OCI-LY7 (cell line): ENCODE measurements at places on chromosomes 1 and 21. TPM values are rescaled to one million over a fixed set of nuclear protein-coding genes. Genes with fewer than 3 reads are reported as not detected.

CD101 gene
- not detected in 2 replicates for total RNA-seq

L1TD1 gene
- total RNA-seq, result not detected in 2 replicates

C1orf94 gene
- total RNA-seq, result not detected in 2 replicates

ITLN2 gene
- total RNA-seq, result not detected in 2 replicates

PLA2G4A gene
- not detected in 2 replicates for total RNA-seq

RNF186 gene
- total RNA-seq, result not detected in 2 replicates

ARTN gene
- total RNA-seq, result 1.2 and 1.8 TPM in 2 replicates

RAP1GAP gene
- not detected in 2 replicates for total RNA-seq

FAM110D gene
- 0.11 TPM in 1 of 2 replicates, not detected in the other for total RNA-seq

RNU1-3 gene
- 1,721 and 1,968 TPM in 2 replicates for total RNA-seq

SELE gene
- not detected in 2 replicates for total RNA-seq

EFNA1 gene
- total RNA-seq, result not detected in 2 replicates

RGS4 gene
- total RNA-seq, result not detected in 2 replicates

PRELP gene
- not detected in 2 replicates for total RNA-seq

DNA sequence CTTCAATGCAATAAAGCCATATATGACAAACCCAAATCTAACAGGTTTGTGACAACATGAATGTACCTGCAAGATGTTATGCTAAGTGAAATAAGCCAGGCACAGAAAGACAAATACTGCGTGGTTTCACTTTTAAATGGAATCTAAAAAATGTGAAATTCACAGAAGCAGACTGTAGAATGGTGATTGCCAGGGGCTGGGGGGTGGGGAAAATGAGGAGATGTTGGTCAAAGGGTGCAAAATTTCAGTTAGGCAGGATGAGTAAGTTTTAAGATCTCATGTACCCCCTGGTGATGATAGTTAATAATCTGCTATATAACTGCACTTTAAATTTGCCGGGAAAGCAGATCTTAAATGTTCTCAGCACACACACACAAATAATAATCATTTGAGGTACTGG, 160.5 kb downstream of the PTBP2 start:
- no peak for DNase-seq

GRCh38 chr1:70360321-70360720, 5.8 kb upstream of the ANKRD13C start:
- no peak for DNase-seq

GRCh38 chr1:217614200-217614712, 16.6 kb downstream of the GPATCH2 start:
- DNase-seq, result no peak

DNA sequence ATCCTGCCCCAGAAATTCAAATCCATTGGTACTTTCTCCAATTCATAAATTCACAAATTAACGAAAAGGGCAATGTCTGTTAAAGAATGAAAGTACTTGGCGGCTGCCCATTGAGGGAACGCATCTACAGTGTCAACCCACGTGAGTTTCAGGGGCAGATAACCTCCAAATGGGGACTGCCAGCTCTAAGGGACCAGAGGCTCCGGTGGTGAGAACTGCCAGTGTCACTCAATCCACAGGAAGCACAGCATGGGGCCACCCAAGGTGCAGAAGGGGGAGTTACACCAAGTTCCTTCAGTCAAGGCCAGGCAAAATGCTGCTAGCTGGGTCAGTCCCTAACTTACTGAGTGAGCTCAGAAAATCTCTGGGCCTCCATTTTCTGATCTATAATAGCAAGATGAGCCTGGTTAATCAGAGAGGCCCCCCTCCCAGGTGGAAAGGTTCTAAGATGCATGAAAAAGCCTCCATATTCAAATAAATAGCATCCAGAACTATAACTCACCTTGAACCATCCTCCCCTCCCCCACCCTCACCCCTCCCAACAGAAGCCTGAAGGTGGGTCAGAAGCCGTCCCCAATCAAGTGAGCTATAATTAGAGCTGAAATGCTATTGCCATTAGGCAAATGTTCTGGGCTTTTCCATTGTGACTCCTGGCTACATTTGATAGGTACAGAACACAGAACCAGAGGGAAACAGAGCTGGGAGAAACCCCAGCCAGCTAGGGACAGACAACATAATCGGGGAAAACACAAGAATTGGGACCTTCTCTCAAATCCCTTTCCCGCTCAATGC, 41.7 kb downstream of the LRP8 start:
- DNase-seq, result no peak

DNA sequence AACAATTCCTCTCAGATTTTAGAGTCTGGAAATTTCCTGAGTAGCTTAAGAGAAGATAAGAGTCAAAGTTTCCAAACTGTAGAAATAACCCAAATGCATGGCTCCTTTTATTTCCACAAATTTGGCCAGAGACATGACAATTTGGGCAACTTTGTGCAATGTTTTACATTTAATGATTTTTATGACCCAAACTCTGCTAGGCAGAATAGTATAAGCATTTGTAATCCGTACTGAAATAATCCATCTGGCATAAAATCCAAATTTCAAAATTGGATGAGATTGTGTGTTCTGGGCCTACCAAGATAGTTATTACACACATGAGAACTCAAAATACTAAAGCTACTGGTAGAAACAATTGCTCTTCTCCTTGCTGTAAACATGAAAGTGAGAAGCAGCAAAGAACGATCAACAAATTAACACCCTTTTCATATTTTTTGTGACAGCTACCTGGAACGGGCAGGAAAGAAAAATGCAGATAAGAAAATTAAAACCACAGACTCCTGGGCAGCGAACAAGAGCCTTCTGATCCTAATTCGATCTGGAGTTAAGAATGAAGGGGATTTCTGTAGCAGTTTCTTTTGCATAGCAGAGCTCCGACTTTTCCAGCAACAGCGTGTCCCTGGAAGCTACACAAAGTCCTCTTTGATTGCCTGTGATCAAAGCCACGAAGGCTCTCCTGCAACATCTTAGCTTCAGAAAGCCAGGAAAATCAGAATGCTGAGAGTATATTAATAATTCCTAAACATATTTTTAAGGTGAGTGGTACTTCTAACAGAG, 191.2 kb downstream of the GRIK1 start:
- no peak for DNase-seq

- no peak for DNase-seq
Observed at GRCh38 chr1:162629651-162630050, 2.6 kb upstream of the DDR2 start.

DNA sequence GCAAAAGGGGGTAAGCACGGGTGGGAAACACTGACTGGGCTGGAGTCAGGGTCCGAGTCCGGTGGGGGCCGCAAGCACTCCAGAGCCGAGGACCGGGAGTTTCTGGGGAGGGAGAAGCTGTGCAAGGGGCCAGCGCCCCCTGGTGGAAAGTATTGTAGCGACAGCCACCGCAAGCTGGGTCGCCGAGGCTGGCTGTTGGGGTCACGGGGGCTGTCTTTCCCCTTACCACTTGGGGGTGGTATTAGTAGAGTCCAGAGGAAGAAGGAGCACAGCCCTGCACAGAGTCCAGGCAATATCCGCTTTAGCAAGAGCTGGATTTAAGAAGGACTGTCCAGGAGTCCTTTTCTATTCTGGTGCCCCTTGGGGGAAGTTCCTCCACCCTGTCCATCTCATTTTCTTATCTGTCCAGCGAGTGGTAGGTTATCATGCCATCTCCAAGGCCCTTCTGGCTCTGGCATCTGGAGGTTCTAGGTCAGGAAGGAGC, 17.9 kb upstream of the ETV3 start:
- DNase-seq, result peak; percentile 76

GRCh38 chr1:47491341-47491753, 53.5 kb downstream of the FOXD2 start:
- DNase-seq, result no peak

GRCh38 chr21:16932314-16932713, 580.5 kb upstream of the CXADR start:
- no peak for DNase-seq

GRCh38 chr21:14836950-14837349, 227.8 kb downstream of the NRIP1 start:
- DNase-seq, result no peak

DNA sequence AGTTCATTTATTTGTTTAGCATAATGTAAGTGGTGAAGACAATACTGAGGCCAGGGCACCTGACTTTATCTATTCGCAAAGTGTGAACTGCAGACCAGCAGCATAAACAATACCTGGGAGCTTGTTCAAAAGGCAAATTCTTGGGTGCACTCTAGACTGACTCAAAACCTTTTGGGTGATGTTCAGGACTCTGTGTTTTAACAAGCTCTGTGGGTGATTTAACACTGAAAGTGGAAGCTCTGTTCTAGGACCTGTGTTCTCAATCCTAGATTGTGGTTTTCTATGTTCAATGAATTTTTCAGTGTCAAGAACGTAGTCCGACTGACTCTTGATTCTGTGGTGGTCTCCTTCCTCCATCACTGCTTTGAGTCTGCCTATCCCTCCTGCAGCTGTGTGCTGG, 71.9 kb downstream of the GPR88 start:
- DNase-seq, result no peak

GRCh38 chr1:3731583-3732433, 20.4 kb upstream of the CCDC27 start:
- DNase-seq, result no peak

GRCh38 chr1:243939167-243939848, 89.3 kb upstream of the AKT3 start:
- no peak for DNase-seq

DNA sequence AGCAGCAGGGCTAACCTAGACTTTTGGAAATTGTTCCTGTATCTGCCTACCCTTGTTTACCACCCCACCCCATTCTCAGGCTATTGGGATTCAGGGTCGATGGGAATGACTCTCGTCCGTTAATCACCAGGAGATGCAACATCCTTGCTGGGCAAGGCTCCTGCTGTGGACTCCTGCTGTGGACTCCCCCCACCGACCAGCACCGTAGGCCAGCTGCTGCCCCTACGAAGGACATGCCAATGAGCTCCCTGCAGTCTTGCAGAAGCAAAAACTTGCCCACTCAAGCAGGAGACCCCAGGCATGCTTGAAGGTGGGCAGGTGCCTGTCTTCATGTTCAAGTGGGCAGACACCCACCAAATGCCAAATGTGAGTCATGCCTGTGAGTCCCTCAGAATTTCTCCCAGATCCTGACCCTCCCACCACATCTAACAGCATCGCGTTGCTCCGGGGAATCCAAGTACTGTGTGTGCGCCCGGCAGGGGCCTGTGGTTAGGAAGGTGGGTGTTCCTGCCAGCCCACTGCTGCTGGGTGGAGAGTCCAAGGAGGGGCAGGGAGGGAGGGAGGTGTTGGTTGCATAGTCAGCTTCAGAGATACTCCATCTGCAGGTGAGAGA, 41.7 kb upstream of the SOX13 start:
- no peak for DNase-seq

GRCh38 chr1:12528021-12528852, 89.8 kb downstream of the DHRS3 start:
- DNase-seq, result no peak

DNA sequence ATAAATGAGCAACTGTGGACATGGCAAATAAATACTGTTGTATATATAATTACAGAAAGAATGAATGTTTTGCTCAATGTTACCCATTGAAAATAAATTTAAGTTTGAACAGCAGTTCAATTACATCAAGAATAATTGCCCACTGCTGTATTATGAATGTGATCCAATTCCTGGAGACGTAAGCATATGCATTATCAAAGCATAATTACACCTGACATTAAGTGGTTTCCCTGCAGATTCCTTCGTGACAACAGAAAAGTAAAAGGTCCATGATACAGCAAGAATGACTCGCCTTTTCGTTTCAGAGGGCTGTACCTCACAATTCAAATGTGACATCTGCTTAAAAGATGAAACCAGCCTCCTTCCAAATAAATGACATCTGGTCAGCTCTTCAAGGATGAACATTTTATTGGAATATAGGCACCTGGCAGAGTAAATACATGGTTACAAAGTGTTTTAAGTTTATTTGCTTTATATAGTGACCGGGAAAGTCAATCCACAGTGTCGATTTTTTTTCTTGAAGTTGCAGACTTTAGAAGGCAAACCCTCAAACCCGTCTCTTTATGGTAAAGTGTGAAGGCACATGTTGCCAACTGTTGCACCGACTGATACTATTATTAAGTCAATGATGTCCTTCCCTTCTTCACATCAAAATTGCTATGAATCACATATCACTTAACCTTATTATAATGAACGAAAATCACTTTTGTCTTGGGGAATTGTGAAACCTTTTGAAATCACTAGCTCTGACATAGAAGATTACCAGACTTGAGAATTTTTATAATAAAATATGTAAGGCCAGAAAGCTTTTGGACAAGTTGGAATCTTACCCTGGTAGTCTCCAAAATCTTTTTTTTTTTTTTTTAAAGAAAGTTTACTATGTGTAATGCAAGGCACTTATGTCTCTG, 36.2 kb upstream of the EDEM3 start:
- DNase-seq, result no peak

GRCh38 chr1:10680487-10680886, 116.0 kb downstream of the CASZ1 start:
- DNase-seq, result no peak

- DNase-seq, result no peak
Observed at GRCh38 chr1:105838071-105838470, 1218.4 kb upstream of the PRMT6 start.

DNA sequence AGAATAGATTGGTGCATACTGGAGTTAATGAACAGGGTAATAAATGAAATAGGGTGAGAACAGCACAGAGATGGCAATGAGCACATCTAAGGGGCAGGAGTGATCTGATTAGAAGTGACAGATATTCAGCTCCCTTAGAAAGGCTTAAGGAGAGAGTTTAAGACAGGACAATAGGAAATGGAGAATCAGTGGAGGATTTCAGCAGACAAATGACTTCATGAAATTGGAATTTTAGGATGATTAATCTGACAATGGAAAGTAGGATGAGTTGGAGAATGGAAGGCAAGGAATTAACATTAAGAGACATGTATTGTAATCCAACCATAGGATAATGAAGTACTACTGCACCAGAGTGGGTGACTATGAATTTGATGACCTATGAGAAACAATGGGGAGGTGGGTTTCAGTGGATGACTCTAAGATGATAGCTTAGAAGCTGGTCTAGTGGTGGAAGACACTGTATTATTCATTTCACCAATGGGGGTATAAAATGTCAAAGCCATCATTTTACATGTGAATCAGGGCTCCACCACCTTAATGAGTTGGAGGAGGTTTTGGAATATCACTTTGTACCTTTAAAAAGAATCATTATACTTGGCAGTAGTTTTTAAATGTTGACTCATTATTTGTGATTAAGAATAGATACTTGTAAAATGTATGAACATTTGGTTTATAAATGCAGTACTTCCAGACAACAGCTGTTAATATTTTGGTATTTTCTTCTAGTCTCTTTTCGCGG, 139.1 kb downstream of the PLA2G4A start:
- DNase-seq, result no peak

- peak; percentile 12 for DNase-seq
Observed at GRCh38 chr1:73839922-73840321, 358.1 kb downstream of the LRRIQ3 start.
